Stimulated activated CD4-positive, alpha-beta T cell treated with anti-CD3 and anti-CD28 coated beads, Interleukin-4, amount 100 ng/mL, for 4 hours (primary cell): ENCODE measurements at places on chromosomes 6 and 20.

- DNase-seq: no peak
These were observed 255.9 kb upstream of the DEFB112 start for GRCh38 chr6:50305660-50306059.

GRCh38 chr6:148827416-148828045, 80.7 kb downstream of the UST start:
- no peak for DNase-seq

DNA sequence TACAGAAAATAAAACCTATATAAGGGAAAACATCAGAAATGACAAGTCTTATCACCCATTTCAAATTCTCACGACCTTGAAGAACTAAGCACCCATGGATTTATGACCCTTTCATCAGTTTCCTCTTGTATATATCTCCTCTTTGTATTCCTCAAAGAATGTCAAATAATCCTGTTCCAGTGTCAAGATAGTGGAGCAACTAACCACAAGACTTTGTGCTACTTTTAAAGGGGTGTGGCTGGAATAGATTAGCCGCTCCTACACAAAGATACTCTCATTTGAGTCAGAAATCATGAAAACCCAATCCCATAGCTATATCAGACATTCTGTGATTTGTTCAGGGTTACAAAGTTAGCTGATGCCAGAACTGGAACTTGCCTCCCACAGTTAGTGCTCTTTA, 6.6 kb downstream of the REPS1 start:
- no peak for DNase-seq

GRCh38 chr6:137949686-137950390, 82.8 kb downstream of the TNFAIP3 start:
- DNase-seq: no peak
